ENCODE measurements at places on chromosomes 16 and 17.
A peak's percentile ranks its signal among the peaks of the same experiment; 100 is the strongest.

- DNase-seq: no peak
These were observed 358.3 kb downstream of the SEC14L1 start for GRCh38 chr17:77498791-77499698.

DNA sequence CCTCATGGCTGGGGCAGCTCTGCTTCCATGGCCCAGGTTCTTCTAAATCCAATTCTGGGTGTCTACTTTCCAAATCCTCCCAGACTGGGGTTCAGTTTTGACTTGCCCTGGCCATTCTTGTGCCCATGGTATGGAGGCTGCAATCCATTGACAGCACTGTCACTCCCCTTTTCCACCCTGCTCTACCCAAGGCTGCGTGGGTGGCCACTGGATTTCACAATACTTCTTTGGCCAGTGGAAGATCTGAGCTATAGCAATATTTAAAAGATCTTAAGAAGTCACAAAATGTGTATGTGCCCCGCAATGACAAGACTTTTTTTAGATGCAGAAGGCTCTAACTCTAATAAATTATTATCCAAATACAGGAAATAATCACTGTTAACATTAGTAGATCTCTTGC is 329.4 kb upstream of the CCL2 start:
- DNase-seq: no peak

- no peak for DNase-seq
These were observed 167.9 kb upstream of the GSE1 start for GRCh38 chr16:85445064-85445778.

DNA sequence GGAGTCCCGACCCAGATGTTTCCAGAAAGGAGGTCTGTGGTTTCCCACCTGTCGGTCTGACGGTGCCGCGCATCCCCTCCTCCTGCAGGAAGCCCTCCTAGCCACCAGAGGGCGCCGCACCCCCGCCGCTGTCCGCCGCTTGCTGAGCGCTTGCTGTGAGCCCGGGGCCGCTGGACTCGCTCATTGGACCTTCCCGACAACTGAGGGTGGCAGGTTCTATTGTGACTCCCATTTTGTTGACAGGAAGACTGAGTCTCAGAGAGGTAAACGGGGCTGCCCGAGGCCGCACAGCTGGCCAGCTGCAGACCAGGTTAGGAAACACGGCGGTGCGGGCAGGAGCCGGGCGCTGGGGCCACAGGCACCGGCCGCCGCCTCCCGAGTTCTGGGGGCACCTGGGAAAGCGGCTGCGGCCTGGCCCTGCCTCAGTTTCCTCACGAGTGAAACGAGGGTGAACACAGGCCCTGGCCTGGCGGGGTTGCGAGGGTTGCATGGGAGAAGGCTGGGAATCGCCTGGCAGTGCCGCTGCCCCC is 191.1 kb upstream of the CIBAR2 start:
- DNase-seq: peak; percentile 62

GRCh38 chr17:29086628-29087332 is 43.8 kb downstream of the PIPOX start:
- no peak for DNase-seq

DNA sequence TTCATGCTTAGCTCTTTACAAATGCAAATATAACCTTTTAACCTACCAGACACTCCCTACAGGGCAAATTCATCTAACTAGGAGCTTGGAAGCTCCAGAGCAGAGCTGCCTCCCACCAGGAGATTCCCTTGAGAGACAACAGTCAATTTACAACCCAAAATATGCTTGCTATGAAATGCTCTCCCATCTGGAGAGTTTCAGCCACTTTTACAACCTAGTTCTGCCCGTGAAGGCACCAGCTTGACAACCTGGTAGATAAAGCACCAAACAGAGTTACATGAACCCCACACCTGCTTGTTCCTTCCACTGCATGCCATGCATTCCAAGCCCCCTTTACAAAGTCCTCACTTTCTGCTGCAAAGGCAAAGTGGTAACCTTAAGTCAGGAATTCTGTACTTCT is 215.3 kb upstream of the KIF2B start:
- DNase-seq: no peak

DNA sequence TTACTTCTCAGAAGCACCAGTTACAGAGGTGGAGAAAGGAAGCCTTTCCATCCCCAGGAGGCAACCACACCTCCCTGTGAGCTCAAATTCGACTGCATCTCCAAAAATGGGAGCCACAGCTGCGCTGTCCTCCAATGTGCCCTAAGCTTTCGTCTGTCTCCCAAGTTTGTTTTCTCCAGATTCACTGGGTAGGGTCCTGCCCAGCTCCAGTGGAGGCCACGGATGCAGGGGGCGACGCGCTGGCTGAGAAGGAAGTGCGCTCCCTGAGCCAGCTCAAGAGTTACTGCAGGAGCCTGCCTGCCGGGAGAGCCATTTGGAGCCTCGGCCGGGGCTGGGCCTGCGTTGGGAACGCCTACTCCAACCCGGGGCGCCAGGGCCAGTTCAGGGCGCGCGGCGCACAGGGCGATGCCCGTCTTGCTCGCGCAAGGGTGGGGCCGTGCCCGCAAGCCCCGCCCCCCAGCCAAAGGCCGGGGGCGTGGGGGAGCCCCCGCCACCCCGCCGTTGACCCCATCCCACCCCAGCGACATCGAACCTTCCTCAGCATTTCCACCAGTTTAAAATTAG is 19.5 kb downstream of the SIAH1 start:
- peak; percentile 42 for DNase-seq

DNA sequence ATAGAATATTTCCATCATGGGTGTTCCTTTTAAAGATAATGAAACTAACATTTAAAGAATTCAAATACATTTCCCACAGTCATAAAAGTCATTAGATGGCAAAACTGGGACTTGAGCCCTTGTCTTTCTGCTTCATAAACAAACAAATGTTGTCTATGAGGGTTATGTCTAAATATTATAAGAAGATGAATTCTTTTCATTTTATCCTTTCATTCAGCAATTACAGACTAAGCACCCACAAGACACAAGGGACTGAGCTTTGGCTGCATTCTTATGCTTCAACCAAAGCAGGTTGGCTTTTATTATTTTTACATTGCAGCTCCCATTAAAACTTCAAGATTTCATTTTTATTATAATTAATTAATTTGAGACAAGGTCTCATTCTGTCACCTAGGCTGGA is 14.9 kb downstream of the SARM1 start:
- no peak for DNase-seq

DNA sequence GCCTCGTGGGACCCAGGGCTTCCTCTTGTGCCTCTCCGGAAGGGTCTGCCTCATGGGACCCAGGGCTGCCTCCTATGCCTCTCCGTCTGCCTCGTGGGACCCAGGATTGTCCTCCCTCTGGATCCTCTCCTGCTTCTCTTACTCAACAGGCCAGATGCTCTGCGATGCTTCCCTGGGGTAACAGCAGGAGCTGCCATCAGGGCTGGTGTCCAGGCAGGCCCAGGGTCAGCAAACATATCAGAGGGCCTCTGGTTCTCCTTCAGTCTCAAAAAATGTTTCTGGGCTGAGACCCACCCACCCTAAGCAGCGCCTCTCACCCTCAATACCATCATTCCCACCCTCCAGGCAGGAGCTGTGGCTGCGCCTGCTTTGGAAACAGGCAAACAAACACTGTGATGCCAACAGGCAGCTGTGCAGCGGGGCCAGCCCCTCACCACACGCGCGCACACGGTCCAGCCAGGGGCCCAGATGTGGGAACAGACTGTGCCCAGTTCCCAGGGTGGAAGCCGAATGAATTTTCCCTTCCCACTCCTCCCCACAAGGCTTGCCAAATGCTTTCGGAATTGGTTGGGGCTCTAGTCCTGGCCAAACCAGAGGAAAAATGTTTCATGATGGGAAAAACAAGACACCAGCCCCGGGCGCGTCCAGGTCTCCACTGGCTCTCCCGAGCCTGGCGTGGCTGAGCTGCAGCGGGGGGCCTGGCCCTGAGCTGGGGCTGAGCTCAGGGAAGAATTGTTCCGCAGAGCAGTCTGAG is 11.3 kb downstream of the TIMM22 start:
- no peak for DNase-seq

GRCh38 chr17:40087903-40088718 is 12.3 kb downstream of the NR1D1 start:
- DNase-seq: no peak

DNA sequence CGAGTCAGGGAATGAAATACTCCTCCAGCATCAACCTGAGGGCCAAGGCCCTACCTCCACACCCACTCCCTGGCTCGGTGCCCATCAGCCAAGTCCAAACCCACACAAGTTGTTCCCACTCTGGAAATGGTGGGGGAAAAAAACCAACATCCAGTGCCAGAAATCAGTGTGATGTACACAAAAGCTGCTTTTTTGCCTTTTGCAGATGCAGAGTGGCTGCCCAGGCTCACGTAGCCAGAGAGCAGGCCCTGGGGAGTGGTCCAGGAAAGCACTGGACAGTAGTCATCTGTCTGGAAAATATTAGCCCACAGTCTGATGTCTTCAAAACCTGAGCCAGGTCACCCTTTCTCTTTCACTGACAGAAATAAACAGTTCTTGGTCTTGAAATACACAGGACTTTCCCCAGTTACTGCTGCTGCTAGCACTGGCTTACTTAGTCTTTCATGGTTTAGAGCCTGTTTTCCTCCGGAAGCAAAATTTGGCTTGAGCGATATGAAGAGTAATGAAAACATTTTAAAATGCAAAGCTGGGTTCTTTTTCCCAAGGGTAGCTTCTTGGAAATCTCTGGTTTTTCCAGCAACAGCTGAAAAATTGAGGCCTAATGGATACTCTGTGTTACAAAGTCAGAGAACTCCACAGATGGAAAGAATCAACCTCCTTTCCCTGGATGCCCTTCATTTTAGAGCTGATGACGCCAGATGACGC is 18.2 kb upstream of the NOS2 start:
- no peak for DNase-seq
